GM12864 (cell line): ENCODE measurements at places on chromosomes 1 and 21.

- DNase-seq: no peak
These were observed 11.2 kb upstream of the IFNAR1 start for GRCh38 chr21:33313611-33314010.

GRCh38 chr1:233627376-233627775 lies 13.5 kb downstream of the KCNK1 start:
- DNase-seq: no peak

DNA sequence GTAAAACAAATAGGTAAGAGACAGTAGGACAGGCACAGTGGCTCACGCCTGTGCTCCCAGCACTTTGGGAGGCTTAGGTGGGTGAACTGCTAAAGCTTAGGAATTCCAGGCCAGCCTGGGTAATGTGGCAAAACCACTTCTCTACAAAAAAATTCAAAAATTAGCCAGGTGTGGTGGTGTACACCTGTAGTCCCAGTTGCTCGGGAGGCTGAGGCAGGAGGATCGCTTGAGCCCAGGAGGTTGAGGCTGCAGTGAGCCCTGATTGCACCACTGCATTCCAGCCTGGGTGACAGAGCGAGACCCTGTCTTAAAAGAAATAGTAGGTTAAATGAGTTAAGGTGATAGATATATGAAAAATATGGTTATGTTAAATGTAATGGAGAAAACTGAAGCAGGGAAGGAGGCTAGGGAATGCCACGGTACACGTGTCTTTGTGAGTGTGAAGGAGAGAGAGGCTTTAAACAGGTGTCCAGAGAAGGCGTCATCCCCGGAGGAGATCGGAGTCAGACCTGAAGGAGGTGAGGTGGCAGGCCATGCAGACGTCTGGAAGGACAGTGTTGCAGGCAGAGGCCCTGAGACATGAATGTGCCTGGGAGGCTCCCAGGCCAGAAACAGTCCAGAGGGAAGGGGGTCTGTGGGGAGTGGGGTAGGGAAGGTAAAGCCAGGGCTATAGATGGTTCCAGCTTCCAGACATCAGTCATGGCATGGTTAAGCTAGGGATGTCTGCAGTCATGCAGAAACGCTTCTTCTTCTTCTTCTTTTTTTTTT lies 7.2 kb upstream of the RIPPLY3 start:
- DNase-seq: no peak

DNA sequence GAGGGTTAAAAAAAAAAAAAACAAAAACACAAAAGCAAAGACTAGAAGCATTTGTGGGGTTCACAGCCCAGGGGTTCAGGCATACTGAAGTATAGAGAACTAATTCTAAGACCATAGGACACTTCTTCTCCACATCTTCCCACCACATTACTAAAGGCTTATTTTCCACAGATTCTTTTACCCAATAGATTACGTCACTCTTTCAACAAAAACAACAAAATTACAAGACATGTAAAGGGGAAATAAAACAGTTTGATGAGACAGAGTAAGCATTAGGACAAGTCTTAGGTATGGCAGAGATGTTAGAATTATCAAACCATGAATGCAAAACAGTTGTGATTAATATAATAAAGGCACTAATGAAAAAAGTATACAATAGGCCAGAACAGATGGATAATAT lies 2013.7 kb downstream of the MRPL39 start:
- no peak for DNase-seq

DNA sequence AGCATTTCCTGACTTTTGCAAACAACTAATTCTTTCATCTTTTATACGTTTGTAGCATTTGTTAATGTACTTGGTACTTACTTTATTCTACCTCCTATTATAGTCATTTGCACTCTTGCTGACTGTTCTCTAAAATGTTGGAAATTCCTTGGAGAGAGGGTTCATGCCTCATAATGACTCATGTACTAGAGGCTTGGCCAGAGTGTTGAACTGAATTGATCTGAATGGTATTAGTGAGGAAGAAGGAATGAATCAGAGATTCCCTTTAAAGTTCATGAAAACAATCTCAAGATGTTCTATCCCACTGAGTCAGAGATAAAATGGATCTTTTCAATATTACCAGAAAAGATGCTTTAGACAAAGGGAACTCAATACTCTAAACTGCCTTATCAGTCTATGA lies 383.4 kb downstream of the SEC16B start:
- no peak for DNase-seq

DNA sequence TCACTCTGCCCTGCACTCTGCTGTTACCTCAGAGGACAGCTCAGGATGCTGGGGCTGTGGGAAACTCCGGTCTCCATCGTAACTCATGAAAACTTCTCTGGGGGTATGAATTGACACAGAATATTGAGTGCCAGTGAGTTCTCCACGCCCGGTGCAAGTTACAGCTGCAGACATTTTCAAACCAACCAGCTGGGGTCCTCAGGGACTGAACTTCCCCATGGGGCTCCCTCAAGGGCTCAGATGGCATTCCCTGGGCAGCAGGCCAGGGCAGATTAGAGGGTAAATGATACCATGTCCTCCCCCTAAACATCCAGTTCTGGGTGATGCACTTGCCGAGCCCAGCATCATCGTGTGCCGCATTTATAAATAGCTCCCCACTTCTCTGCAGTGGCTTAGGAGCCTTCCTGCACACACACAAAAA lies 27.8 kb upstream of the CCSAP start:
- no peak for DNase-seq

- no peak for DNase-seq
These were observed 243.0 kb downstream of the KIF26B start for GRCh38 chr1:245397771-245398170.

DNA sequence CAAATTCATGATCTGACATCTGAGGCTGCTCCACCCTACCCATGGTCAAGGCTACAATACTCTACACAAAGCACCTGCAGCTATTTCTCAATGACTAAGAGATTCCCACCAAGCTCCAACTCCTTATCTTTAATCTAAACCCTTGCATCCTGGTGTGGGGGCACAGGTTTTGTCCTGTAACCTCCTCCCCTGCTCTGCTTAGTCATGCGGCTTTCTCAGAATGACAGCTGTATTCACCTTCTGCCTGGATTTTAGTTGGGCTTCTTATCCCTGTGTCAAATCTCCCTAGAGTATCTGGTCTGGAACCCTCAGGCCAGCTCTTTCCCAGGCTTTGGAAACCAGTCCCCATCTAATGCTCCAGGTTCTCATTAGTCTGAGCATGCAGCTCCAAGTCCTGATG lies 159.0 kb downstream of the BARHL2 start:
- no peak for DNase-seq

GRCh38 chr1:207284209-207284897 lies 37.1 kb upstream of the CD55 start:
- DNase-seq: no peak

GRCh38 chr1:177597393-177597792 lies 372.5 kb downstream of the SEC16B start:
- no peak for DNase-seq

DNA sequence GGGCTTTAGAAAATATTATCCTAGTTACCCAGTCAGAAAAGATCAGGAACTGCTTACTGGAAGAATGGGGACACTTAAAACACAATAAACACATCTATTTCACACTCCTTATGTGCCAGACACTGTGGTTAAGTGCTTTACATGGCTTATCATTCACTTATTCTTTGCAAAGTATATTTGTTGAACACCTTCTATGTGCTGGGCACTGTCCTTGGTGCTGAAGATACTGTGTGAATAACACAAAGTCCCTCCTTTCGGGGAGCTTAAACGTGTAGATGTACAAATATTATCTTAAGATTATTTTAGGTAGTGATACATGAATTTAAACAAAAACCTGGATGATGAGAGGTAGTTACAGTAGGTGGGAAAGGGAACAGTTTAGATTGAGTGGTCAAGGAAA lies 169.3 kb downstream of the ST6GALNAC5 start:
- DNase-seq: no peak

DNA sequence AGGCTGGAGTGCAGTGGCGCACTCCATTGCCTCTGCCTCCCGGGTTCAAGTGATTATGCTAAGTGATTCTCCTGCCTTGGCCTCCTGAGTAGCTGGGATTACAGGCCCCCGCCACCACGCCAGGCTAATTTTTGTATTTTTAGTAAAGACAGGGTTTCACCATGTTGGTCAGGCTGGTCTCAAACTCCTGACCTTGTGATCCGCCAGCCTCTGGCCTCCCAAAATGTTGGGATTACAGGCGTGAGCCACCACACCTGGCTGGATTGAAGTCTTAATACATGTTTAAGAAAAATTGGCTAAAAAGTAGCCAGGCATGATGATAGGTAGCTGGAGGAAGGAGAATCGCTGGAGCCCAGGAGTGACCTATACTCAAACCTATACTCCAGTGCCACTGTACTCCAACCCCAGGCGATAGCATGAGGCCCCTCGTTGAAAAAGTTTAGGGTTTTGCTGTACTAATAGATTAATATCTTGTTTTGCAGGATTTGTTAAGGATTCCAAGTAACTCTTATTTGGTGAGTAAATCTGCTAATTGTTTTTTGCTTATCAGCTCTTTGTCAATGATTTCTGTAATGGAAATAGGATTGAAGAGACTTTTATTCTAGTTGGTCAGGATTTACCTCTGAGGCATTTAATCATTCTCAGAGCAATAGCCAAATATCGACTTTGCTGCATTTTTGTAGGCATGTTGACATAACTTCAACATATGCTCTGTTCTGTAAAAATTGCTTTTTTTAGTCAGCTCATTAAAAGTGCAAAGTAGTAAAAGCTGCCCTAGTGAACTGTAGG lies 2.0 kb downstream of the RCC1 start:
- no peak for DNase-seq

GRCh38 chr1:160429125-160429561 lies 28.8 kb downstream of the VANGL2 start:
- no peak for DNase-seq

GRCh38 chr1:113118266-113118665 lies 45.3 kb downstream of the LRIG2 start:
- DNase-seq: no peak

- DNase-seq: no peak
These were observed 49.1 kb upstream of the IFNLR1 start for GRCh38 chr1:24235921-24236788.

GRCh38 chr1:186497651-186498050 lies 36.7 kb upstream of the PDC start:
- DNase-seq: no peak

DNA sequence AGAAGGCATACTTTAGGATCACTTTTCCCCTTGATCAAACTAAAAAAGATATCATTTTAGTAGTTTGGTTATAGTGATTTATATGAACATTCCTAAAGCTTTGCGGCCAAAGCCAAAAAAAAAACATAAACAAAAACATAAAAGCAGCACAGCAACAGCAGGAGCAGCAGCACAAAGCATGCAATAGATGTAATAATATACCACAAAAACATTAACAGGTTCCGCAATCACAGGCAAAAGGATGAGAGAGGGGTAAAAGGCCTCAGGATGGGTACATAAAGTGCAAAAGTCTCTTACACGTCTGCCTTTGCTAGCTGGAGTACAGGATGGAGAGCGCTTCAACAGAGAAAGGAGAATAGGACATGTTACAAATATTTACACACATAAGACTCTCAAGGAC lies 119.0 kb downstream of the COQ8A start:
- DNase-seq: no peak

GRCh38 chr1:33178836-33179439 lies 2.9 kb downstream of the TRIM62 start:
- DNase-seq: no peak

- no peak for DNase-seq
These were observed 46.5 kb downstream of the MORN1 start for GRCh38 chr1:2344744-2345296.

DNA sequence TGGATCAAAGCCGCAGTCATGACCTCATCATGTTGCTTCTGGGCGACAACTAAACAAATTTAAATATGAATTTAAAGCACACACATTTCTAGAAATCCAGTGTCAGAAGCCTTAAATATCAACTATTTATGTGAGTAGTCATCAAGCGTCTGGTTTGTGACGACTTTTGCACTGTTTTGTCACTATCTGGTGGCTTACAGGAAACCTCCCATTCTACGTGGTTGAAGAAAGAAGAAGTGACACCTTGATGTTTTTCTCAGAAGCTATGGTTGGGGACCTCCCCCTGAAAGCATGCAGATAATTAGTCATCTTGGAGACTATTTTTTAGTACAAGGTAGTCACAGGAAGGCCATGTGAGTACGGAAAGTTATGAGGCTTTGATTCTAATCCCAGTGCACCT lies 58.5 kb downstream of the TENT5C start:
- peak; percentile 95 for DNase-seq

GRCh38 chr1:6170742-6171201 lies 9.3 kb downstream of the CHD5 start:
- no peak for DNase-seq

DNA sequence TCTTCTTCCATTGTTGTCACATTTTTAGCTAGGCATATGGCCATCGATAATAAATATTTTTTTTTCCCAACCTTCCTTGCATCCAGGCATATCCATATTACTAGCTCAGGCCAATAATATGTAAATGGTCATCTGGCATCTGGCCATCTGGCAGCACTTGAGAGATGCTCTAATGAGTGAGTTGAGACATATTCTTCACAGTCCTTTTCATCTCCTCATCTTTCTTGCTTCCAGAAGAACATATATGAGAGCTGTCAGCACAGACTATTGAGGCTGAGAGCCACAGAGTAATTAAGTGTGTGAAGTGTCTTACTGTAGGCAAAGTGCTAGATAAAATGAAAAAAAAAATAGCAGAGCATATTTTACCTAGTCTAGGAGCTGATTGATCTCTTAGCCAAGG lies 628.4 kb upstream of the TMPRSS15 start:
- DNase-seq: no peak

GRCh38 chr1:92259350-92259749 lies 39.4 kb downstream of the GLMN start:
- no peak for DNase-seq

- no peak for DNase-seq
These were observed 144.9 kb upstream of the HOOK1 start for GRCh38 chr1:59669752-59670312.

DNA sequence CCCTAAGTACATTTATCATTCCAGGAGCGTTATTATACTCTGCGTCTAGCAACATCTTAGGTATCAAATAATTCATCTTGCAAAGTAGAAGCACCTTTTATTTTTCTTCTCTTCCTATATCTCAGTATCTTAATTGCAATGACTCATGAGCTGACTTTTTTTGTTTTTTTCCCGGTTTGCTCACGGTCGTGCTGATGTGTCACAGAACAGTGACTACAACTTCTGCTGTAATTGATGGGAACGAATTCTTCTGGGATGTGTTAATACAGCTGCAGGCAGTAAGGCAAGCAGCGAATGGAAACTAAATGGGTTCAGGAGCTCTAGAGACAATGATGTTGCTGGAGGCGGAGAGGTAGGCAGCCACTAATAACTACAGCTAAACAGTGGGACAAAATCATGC lies 89.8 kb upstream of the TMPRSS15 start:
- DNase-seq: no peak

DNA sequence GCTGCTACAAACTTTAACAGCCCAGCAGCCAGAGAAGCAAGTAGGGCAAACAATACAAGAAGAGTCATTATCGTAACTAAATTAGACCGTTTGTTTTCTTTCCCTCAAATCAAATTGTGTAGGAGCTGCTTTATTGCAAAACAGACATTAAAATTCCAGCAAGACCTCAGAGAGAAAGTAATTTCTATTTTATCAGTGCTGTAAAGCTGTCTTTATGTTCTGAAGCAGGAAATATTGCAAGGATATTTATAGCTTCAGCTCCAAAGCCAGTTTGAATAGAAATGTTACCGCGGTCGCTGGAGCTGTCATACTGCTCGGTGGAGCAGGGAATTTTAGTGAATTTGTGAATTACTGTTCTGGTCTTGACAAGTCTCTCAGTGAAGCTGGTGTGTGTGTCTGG lies 503.8 kb upstream of the PLXNA2 start:
- DNase-seq: no peak

GRCh38 chr1:8367571-8368194 lies 49.8 kb downstream of the SLC45A1 start:
- DNase-seq: no peak

- DNase-seq: no peak
These were observed 144.5 kb upstream of the TMEM51 start for GRCh38 chr1:15008783-15009729.

GRCh38 chr1:117067533-117068370 lies 7.6 kb downstream of the TTF2 start:
- DNase-seq: no peak
